CD4-positive, alpha-beta memory T cell (primary cell): ENCODE measurements at places on chromosomes 2 and 18. TPM values are rescaled to one million over a fixed set of nuclear protein-coding genes. Genes with fewer than 3 reads are reported as not detected.
A peak's percentile ranks its signal among the peaks of the same experiment; 100 is the strongest.

Gene ZAP70
- 404 TPM for total RNA-seq

Gene RMND5A
- 37.4 TPM for total RNA-seq

Gene WDR43
- 57.5 TPM for total RNA-seq

DNA sequence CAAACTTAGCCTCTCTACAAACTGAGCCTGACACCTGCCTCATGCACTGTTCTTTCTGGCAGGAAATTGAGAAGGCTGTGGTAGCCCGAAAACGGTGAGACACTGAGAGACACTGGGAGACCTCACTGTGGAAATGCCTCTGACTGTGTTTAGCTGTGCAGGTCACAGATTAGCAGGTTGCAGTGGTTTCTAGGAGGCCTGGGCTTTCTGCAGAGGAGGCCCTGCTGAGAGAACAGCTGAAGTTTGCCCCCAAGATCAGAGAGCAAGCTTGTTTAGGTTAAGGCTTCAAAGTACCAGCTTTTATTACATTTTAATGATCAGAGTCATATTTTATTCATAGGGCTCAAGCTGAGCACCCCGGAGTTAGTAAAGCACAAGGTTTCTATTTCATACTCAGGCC is 68.7 kb upstream of the LYPD6 start:
- no peak for DNase-seq
- no peaks in the 10 kb centered on the region for H3K36me3 ChIP-seq
- no peak overlapping the region for H3K4me3 ChIP-seq
- H3K27ac ChIP-seq: no peak overlapping the region
- H3K4me1 ChIP-seq: no peaks in the 10 kb centered on the region

DNA sequence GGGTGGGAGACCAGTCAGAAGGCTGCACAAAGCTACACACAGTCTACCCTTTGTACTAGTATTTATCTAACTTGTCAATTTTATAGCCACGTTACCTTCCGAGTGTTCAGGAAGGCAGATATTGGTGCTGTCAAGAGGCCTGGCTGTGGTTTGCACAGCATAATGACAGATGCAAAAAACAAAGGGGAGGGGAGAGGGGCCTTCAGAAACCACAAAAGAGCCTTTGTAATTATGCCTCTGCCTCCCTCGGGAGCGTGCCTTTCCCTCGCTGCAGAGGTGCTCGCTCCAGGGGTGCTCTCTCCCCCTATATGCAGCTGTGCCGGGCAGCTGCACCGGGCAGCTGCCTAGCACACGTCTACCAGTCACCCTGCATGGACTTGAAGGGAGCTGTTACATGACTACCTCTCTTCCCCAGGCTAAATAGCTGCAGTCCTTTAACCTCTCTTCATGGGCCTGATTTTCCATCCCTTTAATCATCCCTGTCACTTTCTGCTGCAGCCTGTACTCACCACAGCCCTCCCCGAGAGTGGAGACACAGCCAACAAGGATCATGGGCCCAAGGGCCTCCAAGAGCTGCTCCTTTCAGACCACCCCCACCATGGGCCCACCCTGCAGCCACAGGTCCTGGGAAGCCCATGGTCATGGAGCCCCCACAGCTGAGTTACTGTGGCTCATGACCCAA is 168.4 kb upstream of the PKDCC start:
- no peaks in the 10 kb centered on the region for H3K4me1 ChIP-seq
- no peak overlapping the region for H3K27ac ChIP-seq
- DNase-seq: no peak
- no peaks in the 10 kb centered on the region for H3K27me3 ChIP-seq
- no peaks in the 10 kb centered on the region for H3K36me3 ChIP-seq

DNA sequence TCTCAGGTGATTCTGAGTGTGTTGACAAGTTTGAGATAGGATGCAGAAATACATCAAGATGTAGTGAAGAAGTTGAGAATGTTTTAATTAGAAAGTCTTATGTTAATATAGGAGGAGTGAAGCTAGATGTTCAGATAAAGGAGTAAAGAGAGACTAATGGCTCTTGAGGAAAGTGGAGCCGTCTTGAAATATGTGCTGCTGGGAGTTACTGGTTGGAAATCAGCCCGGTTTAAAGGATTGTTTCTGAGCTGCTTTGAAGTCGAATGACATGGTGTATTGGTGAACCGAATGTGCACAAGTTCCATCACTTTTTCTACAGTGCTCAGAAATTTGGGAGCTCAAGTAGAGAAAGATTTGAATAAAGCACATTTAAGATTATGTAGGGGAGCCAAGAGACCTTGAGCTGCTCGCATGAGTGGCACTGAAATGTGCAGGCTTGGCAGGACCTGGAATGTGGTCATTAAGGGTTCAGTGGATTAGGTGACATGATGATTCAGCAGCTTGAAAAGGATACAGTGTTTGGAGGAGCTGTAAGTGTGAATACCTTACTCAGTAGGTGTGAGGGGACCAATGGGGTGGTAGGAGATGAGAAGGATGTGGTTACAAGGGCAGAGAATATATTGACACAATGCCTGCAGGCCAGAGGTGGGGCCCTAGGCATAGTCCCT is 68.6 kb downstream of the CAB39 start:
- H3K4me1 ChIP-seq: peaks cover 78% of the 10 kb centered on the region
- no peak overlapping the region for H3K4me3 ChIP-seq
- peak; percentile 64 for DNase-seq
- no peaks in the 10 kb centered on the region for H3K27me3 ChIP-seq
- peak overlapping the region; percentile 33 for H3K27ac ChIP-seq

DNA sequence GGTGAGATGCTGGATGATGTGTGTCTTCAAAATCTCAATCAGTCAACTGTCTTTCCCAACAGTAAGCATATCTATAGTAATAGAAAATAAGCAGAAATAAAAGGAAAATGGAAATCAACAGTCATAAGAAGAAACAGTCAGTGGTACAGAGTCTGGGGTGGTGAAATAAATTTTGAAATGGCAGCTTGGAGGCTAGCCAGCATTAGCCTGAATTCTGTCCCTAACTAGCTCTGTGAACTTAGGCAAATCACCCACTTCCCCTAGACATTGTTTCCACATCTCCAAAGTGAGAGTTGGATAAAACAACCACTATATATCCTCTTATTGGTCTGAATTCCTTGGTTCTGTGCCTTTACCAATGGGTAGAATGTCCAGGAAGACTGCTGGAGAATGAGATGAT is 189.7 kb upstream of the REV1 start:
- no peak overlapping the region for H3K4me3 ChIP-seq
- H3K36me3 ChIP-seq: no peaks in the 10 kb centered on the region
- DNase-seq: no peak
- H3K27me3 ChIP-seq: no peaks in the 10 kb centered on the region
- no peak overlapping the region for H3K27ac ChIP-seq

DNA sequence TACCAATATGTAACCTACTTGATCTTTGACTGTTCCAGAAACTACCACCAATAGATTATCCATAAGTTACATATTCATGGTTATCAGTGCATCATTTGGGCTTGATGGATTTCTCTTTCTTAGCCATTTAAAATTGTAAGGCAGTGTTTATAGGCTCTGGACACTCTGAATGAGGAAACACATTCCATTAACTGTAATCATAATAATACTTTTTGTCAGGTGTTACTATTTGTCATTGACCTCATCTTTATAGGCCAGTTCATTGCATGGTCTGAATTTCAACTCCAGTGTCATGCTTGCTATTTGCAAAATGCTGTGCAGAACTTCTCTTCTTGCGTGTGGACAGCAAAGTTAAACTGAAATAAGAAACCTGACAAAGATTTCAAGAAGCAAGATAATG is 1340.2 kb upstream of the ZEB2 start:
- no peaks in the 10 kb centered on the region for H3K36me3 ChIP-seq
- DNase-seq: no peak
- no peak overlapping the region for H3K4me3 ChIP-seq
- H3K27me3 ChIP-seq: no peaks in the 10 kb centered on the region
- no peaks in the 10 kb centered on the region for H3K4me1 ChIP-seq
- no peak overlapping the region for H3K27ac ChIP-seq
